ENCODE measurements at places on chromosomes 2 and 18.
A peak's percentile ranks its signal among the peaks of the same experiment; 100 is the strongest.

GRCh38 chr18:31261792-31262582 is 56.0 kb upstream of the DSG1 start:
- no peak for DNase-seq

- no peak for DNase-seq
Measured at GRCh38 chr2:129233166-129233565, 746.3 kb upstream of the RAB6C start.

DNA sequence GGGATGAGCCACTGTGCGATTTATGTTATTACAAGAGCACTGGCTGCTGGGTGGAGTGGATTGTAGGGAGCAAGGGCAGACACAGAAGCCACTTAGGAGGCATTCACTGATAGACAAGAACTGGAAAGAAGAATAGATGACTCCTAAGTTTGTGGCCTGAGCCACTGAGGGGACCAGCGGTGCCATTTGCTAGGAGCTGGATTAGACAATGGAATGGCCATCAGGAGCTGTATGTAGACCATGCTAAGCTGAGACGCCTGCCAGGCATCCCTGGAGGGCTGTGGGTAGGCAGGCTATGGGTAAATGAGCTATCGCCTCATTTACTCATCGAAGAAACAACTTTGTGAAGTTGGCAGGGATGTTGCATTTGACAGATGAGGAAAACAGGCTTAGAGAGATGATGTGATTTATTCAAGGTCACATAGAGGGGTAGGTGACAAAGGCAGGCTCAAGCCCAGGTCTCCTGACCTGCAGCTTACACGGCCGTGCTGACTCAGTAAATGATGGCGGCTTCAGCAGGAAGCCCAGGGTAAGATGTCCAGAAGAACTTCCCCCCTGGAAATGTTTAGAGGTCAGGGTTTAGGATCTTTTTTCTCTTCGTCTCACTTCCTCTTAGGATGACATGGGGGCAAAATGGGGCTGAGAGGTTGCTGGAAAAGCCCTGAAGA is 2.8 kb downstream of the MFSD2B start:
- no peak for DNase-seq

DNA sequence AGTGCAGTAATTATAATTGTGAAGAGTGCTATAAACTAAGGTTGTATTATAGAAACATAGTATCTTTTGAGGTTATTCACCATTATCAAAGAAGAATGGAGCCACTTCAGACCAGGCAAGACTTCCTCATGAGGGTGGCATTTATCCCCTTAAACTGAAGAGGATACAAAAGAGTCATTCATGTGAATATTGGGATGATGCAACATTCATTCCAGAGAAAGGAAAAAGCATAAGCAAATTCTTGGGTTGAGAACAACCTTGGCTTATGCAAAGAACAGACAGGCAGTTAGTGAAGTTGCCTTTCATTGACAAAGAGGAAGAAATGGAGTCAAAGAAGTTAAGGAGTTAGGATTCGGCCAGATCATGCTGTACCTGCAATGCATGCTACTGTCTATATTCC is 682.5 kb downstream of the MBD2 start:
- DNase-seq: no peak

DNA sequence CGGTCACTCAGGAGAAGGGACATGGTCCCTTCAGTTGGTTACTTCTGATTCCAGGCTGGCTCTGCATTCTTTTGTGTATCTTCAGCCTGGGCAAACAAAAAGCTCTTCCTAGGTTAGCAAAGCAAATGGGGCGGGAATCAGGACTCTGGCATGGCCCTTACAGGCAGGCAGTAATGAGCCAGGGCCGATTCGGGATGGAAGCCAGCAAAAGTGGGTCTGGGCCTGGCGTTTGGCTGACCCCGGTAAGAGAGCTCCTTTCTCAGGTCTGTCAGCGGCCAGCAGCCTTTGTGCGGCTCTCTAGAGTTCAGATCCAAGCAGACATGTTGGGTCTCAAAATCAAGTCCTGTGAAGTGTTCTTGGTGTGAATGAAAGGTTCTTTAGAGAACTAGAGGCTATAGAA is 81.5 kb upstream of the EML6 start:
- DNase-seq: no peak

- DNase-seq: no peak
Measured at GRCh38 chr2:163637871-163638270, 97.9 kb downstream of the FIGN start.

DNA sequence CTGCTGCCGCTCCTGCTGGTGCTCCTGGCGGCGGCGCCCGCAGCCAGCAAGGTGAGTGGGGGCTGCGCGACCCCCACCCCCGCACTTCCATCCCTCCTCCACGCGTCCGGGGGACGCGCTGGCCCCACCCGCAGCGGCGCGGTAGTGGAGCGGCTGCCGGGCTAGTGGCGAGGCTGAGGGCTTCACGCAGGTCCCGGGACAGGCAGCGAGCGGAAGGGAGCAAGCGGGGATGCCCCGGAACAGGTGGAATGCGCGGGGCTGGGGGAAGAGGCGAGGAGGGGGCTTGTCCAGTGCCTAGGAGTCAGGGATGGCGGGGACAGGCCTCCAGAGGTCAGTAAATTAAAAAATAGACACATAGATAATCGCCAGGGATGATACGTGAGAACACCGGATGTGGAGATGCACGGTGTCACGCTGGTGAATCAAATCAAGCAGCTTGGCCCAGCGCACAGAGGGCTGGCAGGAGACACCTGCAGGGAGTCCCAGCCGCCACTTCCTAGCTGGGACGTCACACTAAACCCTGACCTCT is 403 bp downstream of the COL4A3 start:
- no peak for DNase-seq

DNA sequence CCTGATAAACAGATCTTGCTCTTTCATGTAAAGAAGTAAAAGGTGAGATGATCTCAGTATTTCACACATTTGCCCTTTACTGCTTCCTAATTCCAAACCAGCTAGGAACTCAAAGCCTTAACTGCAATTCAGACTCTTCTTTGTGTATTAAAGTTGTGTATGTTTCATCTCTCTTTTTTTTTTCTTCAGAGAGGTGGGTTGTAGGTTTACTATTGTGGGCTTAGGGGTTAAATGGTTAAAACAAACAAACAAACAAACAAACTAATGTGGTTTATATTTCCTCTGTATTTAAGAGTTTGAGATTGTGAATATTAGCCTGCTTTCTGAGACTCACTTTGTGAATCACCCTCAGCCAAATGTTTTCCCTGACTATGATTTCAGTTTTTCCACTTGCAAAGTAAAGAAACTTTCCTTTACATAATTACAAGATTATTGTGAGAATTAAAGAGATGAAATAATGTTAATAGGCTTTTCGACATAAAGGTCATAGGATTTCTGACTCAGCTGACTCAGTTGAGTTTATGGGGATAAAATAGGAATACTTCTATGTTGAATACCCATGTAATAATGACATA is 2.8 kb downstream of the GULP1 start:
- no peak for DNase-seq

GRCh38 chr2:85716346-85716914 is 22.3 kb downstream of the GNLY start:
- no peak for DNase-seq

- no peak for DNase-seq
Measured at GRCh38 chr2:109185821-109186570, 57.0 kb downstream of the SH3RF3 start.

DNA sequence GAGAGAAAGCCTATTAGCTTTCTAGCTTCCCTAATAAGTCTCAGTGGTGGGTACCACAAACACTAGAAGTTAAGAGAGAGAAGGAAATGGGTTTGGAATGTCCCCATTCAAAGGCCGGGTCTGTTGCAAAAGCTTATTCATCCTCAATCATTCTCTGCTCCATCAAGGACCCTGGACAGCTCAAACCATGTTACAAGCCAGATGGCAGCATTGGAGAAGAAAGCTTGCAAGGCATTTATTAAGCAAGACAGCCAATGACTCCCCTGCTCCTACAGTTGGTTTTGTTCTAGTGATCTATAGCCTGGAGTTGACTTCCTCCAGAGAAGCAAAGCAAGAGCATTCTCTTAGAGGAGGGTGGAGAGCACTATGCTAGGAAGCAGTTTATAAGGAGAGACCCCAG is 86.9 kb upstream of the LMAN1 start:
- no peak for DNase-seq

GRCh38 chr2:39571111-39571731 is 94.5 kb upstream of the TMEM178A start:
- DNase-seq: no peak

GRCh38 chr2:148479398-148479797 is 165.2 kb upstream of the EPC2 start:
- DNase-seq: no peak

- peak; percentile 39 for DNase-seq
Measured at GRCh38 chr2:16507655-16508489, 157.8 kb downstream of the CYRIA start.

GRCh38 chr2:63992061-63992685 is 27.1 kb downstream of the VPS54 start:
- no peak for DNase-seq

- DNase-seq: no peak
Measured at GRCh38 chr18:24372279-24372872, 25.2 kb downstream of the OSBPL1A start.

DNA sequence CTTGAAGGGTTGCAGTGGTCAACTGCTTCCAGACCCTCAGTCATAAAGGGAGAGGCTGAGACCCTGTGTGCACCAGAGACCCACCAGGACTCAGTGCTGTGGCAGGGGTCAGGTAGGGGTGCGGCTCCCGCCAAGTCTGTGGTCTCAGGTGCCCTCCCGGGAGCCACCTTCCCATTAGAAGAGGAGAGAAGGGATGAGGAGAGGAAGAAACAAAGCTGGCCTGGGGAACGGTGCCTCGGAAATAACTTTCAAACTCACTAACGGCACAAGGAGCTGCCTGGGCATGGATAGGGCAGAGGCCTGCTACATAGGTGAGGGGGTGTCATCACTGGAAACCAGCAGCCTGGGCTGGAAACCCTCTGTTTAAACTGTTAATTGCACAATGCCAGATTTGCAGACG is 84.9 kb downstream of the TPO start:
- DNase-seq: no peak

- DNase-seq: no peak
Measured at GRCh38 chr2:40113997-40114396, 334.9 kb upstream of the THUMPD2 start.

GRCh38 chr2:161096336-161096735 is 63.9 kb upstream of the TANK start:
- DNase-seq: no peak

GRCh38 chr2:197576631-197577030 is 60.8 kb downstream of the MOB4 start:
- DNase-seq: no peak

DNA sequence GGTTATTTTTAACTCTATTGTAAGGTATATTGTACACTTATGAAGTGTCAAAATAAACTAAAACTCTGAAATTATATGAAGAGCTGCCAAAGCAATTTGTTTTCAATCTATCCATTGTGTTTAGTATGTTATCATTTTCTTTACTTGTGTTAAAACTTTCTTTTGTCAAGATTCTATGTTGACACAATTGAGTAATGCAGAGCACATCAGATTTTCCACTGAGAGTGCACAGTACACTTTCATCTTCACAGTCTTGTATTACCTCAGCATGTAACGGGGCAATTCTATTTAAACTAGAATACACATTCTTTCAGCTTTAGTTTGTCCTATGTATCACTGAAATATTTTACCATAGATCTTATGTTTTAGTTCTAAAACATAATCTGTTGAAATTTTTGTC is 304.4 kb upstream of the ZC3H15 start:
- no peak for DNase-seq

GRCh38 chr2:71613403-71613952 is 160.1 kb downstream of the DYSF start:
- DNase-seq: no peak

- DNase-seq: no peak
Measured at GRCh38 chr2:129794540-129794939, 184.9 kb upstream of the RAB6C start.

DNA sequence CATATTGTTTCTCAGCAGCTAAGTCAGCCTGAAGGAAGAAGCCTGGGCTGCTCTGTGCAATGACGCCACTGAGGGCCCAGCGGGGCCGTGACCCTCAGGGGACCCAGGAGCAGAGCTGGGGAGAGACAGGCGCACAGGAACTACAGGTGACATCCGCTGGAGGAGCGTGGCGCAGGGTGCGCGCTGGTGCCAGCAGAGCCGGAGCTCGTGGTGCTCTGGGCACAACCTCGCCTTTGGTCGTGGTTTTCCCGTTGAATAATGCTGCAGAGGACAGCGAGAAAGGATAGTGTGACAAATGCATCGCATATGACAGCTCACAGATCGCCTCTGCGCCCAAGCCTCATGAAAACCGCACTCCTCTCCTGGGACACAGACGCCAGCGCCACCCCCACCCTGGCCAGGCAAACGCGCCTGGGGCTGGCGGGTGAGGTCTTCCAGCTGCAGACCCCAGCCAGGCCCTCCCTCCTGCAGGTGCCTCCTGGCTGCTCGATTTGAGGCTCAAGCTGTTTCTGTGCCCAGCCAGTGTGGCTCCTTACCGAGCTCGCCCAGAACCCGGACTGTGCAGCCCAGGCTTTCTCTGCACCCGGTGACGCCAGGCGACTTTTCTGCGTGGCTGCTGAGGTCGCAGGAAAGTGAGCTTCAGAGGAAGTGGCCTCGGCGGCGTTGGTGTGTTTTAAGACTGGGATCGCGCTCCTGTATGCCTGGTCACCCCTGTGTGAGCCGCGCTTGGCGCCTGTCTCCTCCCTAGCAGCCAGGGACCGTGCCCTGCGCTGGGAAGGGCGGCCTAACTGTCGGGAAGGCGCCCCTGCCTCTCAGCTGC is 583.1 kb upstream of the HS6ST1 start:
- DNase-seq: no peak

DNA sequence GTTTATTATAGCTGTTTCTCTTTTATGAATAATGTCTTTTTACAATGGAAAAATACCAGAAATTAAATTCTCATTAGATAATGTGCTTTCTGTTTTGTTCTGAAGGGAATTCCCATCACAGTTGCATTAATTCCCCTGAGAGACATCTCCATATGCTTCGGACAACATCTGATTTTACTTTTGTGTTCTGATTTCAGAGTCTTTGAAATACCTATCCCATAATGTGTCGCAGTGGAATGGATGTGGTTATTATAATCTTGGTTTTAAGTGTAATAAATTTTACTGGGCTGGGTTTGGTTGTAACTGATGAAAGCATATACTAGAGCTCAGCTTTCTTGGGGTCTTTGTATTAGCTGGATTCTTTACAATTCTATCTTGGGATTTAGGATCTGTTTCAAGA is 12.5 kb downstream of the SPTBN1 start:
- DNase-seq: no peak

DNA sequence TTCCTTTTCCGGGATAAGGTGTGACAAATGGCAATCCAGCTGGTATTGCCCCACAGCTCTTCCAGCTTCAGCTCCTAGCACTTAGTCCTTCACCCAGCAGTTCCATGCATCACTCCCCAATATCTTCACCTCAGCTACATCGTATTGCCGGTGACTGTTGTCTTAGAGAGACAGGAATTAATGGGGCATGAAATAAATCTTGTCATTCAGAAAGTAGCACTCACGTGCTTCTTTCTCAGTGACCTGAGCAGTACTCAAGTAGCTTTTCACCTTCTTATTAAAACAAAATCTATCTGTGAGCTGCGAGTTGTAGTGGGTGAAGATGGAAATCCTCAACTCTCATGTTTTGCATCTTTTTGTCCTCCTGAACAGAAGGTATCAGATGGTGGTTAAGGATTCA is 72.8 kb downstream of the PTH2R start:
- no peak for DNase-seq

All from stimulated activated CD4-positive, alpha-beta T cell treated with anti-CD3 and anti-CD28 coated beads, Interleukin-2, amount 100 ng/mL, for 24 hours (primary cell).